Smooth muscle cell of the pulmonary artery (primary cell): ENCODE measurements at places on chromosomes 16 and 17. TPM values are rescaled to one million over a fixed set of nuclear protein-coding genes. Genes with fewer than 3 reads are reported as not detected.

The COPZ2 gene
- 50.5 and 62.9 TPM in 2 replicates for total RNA-seq

The MCRIP1 gene
- 122 and 125 TPM in 2 replicates for total RNA-seq

The MYADML2 gene
- not detected in 2 replicates for total RNA-seq

The SHISA6 gene
- total RNA-seq = not detected in 2 replicates

The RPRML gene
- total RNA-seq = 0.07 TPM in 1 of 2 replicates, not detected in the other

The KCNJ2 gene
- 2.9 and 5.2 TPM in 2 replicates for total RNA-seq

The CHTF18 gene
- 6.5 and 8.7 TPM in 2 replicates for total RNA-seq

The SLC43A2 gene
- 5.7 and 9.2 TPM in 2 replicates for total RNA-seq

The BCAR1 gene
- 73.6 and 165 TPM in 2 replicates for total RNA-seq

The KRTAP2-2 gene
- total RNA-seq = not detected in 2 replicates
